ENCODE measurements at places on chromosomes 6 and 20.
A peak's percentile ranks its signal among the peaks of the same experiment; 100 is the strongest.

GRCh38 chr6:2190661-2191389, 54.6 kb downstream of the GMDS start:
- no peak for DNase-seq

GRCh38 chr6:36973190-36973589, 12.8 kb downstream of the MTCH1 start:
- no peak for DNase-seq

DNA sequence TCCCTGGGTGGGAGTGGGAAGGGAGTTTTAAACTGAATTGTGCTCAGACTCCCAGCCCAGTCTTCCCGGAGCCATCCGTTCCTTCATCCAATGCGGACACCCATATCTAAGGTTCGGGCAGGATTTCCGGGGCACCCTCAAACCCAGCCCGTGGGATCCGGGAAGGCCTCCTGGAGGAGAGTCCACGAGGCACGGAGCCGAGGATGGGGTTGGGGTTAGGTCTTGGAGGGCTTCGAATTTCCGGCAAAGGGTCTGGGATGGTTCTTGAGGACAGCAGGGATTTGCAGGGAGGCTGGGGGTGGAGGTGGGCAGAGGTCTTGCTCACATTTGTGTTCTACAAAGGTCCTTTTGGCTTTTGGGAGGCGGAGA, 49.5 kb upstream of the SLC32A1 start:
- DNase-seq, result no peak

GRCh38 chr6:82178759-82179112, 68.8 kb downstream of the IBTK start:
- DNase-seq, result no peak

- DNase-seq, result no peak
These were observed 396.1 kb downstream of the PLCB1 start for GRCh38 chr20:8527998-8528723.

- no peak for DNase-seq
These were observed 31.0 kb upstream of the CTAGE9 start for GRCh38 chr6:131741688-131742393.

- DNase-seq, result no peak
These were observed 356.4 kb downstream of the KIF16B start for GRCh38 chr20:16216914-16217230.

- DNase-seq, result no peak
These were observed 122.1 kb upstream of the SPACA1 start for GRCh38 chr6:87925373-87926060.

DNA sequence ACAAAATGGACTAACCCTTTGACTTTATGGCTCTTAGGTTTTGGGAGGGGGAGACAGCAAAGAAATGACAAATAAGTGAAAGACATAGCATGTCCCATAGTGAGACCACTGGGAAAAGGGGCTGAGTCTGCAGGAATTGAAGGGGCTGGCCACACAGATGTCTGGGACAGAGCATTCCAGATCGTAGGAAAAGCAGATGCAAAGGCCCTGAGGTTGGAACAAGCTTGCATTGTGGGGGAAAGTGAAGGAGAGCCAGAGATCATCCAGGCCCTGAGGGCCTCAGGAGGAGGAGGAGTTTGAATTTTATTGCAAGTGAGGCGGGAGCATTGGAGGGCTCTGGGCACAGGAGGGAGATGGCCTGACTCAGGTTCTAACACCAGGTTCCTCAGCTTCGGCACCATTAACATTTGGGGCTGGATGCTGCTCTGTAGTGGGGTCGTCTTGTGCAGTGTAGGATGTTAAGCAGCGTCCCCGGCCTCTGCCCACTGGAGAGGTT, 97.5 kb downstream of the CEBPB start:
- DNase-seq, result no peak

DNA sequence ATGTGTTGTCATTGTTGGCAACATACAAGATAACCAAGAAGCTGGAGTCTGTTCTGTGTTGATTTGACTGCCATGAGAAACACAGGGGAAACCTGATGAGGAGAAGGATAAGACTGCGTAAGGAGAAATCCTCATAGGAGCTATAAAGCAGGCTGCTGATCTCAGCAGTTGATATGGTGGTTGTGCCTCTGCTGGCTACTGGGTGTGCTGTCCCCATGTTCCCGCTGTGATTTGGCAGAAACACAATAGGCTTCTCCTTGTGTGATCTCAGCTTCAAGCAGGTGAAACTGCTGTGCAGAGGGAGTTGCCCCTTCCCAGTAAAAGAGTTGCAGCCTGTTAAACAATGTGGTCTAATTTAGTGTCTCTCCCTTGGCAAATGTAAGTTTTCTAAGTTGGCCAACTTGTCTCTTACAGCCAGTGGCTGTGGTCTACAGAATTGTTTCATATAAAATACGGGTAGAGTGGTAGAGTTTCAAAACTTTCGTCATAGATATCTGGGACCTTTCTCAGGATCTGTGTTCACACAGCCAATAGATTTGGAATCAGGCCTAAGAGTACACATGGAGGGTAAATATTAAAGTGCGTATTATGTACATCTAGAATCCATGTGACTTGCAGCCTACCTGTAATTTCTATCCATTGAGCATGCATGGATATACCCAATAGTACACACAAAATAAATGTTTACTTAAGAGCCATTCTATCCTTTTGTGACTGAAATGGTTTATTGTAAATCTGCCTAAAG, 78.4 kb downstream of the RNF144B start:
- no peak for DNase-seq

DNA sequence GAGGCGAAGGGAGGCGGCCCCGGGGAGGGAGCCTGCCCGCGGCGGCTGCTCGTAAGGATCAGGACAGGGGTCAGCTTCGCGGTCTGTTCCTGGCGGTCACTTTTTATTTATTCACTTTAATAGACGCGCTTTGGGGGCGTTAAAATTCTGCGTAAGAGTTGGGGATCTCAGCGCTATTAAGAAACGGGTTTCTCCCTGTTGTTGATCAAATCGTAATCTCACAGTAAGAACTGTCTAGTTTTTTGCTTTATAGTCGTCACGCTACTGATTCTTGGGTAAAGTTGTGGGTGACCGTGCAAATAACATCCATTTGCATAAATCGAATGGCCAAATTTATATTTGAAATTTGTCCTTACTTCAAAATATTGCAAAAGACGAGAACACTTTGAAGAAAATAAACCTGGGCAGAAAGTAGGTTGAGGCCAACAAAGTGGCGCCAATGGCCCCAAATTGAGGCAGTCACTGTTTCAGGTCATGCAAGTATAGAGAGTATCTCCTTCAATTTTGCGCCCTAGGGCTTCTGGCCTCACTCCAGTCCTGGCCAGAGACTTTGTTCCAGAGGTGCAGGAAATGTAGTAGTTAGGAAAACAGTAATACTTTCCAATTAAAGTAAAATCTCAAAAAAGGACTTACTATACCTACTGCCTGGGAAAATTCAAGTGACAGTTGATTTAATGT, 963 bp upstream of the RMND1 start:
- no peak for DNase-seq

- no peak for DNase-seq
These were observed 421.7 kb downstream of the BMP2 start for GRCh38 chr20:7189231-7189630.

GRCh38 chr6:14860774-14861173, 385.1 kb upstream of the JARID2 start:
- no peak for DNase-seq

GRCh38 chr20:47241345-47241781, 115.1 kb downstream of the ZMYND8 start:
- no peak for DNase-seq

DNA sequence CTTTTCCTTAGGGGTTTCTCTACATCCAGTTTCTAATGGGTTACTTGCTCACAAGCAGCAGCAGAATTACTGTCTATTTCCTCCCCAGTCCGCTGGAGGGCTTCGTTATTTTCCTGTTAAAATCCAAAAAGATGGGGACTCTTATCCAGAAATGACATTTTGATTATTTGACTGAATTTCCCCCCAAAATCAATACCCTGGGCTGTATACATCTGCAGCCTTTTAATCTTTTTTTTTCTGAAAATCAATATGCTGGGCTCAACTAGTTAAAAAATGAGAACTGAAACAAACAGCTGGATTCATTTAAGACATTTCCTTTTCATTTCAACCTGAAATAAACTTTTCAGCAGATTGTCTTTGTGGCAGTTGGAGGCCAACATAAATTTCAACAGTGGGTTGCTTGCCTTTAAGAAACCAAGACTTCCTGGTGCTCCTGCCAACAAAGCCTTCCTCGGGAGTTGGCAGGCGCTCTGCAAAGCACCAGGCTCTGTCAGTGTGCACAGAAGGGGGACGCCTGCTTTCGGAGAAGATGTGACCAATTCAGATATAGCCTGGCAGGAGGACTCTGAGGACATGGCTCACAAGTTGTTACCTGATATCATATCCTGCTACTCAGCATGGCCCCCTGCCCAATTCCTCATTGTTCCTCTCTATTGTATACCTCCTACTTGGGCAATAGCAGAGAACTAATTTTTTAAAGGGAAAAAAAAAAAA, 204.7 kb upstream of the ARG1 start:
- DNase-seq, result peak; percentile 5

DNA sequence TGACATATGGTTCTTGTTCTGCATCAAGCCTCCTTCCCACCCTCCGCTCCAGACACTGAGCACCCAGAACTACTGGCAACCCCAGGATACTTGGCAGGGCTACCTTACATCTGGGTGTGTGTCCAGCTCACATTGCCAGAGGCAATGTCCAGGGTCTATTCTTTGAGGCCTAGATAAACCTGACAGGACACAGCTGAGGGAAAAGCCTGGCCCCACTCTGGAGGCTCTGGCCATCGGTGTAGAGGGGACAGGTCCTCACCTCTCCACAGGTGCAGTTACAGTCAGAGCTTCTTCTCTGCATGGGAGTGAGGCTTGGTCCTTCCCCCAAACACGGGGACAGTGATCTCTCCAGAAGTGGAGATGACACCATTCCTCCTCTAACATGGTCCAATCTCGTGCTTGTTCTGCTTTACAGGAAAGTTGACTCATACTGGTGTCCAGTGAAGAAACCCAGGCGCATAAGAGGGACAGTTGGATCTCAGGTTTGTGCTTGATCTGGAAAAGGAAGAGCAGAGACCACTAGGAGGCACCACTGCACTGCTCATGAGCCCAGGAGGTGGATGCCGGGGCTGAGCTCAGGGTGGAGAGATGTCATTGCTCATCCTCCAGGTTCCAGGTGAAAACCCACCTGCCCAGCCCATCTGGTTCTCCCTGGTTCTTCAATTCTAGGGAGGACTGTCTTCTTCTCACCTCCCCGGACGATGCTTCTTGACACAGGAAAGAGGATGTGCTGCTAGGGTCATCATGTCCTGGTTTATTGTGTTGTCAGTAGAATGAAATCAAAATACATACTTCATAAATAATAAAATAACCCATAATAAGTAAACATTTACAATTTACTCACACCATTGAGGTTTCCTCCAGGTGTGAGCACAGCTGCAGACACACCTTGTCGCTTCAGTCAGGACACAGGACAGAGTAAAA, 14.7 kb downstream of the HLA-F start:
- DNase-seq, result peak; percentile 46

- no peak for DNase-seq
These were observed 31.8 kb upstream of the DSN1 start for GRCh38 chr20:36805396-36805795.

GRCh38 chr6:132910759-132911158, 96.4 kb downstream of the RPS12 start:
- no peak for DNase-seq

- no peak for DNase-seq
These were observed 256.8 kb downstream of the QKI start for GRCh38 chr6:163671355-163671754.

DNA sequence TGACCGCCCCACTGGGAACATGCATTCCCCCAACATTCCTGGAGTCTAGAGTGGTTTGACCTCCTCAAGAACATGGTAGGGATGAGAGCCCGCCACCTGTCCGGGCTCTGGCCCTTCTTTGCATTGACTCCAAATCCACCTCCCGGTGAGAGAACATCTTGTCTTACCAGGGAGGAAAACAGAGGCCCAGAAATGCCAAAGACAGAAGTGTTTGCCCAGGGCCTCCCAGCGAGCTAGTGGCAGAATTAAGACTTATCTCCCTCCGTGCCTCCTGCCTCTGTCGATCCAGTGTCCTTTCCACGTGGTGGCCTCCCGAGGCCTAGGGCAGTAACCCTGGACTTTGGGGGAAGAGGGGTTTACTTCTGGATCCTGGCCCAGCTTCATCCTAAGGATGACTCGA, 134.8 kb downstream of the JPH2 start:
- DNase-seq, result no peak

- no peak for DNase-seq
These were observed 61.5 kb downstream of the GPX5 start for GRCh38 chr6:28586962-28587745.

DNA sequence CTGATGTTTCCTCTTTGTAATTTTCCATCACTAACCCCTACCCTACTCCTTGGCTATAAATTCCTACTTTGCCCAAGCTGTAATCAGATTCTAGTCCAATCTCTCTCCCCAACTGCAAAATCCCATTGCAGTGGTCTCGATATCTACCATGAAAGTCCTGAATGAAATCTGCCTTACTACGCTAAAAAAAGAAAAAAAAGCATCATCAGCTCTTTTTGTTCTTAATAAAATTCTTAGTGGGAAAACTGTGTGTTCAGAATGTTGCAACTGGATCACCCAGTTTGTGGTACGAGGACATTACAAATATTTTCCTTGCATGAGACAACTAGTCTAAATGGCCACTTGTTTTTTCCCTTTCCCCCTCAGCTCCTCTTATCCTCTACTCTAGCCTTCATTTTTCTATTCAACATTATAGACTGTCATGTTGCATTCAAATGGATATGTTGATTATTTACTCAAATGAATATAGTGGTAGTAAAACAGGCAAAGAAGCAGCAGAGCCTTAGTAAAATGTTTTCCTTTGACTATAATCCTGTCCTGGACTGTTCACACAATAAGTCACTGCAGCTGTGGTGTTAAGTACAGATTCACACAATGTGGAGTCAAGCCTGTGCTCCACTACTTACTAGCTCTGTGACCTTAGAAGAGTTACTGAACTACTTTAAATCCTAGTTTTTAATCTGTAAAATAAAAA, 527.1 kb upstream of the MARCKS start:
- no peak for DNase-seq

DNA sequence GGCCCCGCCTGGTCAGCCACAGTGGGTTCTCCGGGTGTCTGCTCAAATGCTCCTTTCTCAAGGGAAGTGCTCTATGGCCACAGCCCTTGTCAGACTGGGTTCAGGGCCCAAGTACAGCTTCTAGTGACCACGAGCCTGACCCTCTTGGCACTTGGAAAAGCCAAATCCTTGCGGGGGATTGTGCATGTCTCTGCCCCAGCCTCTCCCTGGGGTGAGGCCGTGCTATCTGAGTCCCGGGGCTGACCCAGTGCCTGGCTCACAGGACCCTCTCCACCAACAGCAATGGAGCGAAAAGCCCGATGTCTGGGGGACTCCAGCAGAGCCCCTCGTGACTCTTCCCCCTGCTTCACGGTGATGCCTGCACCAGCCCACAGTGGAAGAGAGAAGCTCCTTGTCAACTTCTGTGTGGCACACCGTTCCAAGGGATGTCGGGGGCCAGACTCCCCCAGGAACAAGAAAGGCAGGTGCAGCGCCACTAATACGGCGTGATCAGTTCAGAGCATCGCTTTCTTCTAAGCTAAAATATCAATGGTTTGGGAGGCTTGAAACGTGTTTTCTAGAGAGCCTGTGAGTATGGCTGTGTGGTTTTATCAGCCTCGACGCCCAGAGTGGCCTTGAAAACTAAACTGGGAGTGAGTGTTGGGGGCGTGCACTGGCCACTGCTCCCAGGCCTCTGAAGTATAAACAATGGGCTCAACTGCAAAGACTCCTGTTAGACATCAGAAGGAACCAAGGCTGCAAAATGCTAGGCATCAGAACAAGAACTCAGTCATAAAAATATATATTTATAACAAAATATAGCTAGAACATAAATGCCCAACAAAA, 51.9 kb downstream of the DLL1 start:
- DNase-seq, result no peak

Data from GM12891 (cell line).